ENCODE measurements at places on chromosomes 16 and 17. TPM values are rescaled to one million over a fixed set of nuclear protein-coding genes. Genes with fewer than 3 reads are reported as not detected.

GRCh38 chr16:4991754-4992153 is 33.6 kb downstream of the SEC14L5 start:
- DNase-seq = no peak

GRCh38 chr17:81391293-81391935 is 3.8 kb upstream of the BAHCC1 start:
- DNase-seq = no peak

- no peak for DNase-seq
Observed at GRCh38 chr16:75114179-75114945, 2.2 kb downstream of the LDHD start.

Gene ZPBP2
- not detected for total RNA-seq

Gene KRT12
- total RNA-seq = not detected

Gene PRSS8
- 0.36 TPM for total RNA-seq
